Right lung (tissue), 10 donors: ENCODE measurements at places on chromosomes 2 and 18. TPM values are rescaled to one million over a fixed set of nuclear protein-coding genes. Genes with fewer than 3 reads are reported as not detected.

Gene LOXHD1
- 1.6 TPM for polyA plus RNA-seq

GRCh38 chr2:190674966-190675650, 26.2 kb downstream of the NAB1 start:
- no peak for DNase-seq

GRCh38 chr18:8142131-8142711, 467.0 kb upstream of the RAB12 start:
- no peak for DNase-seq

Gene SLC35F5
- polyA plus RNA-seq = 65.4 TPM

DNA sequence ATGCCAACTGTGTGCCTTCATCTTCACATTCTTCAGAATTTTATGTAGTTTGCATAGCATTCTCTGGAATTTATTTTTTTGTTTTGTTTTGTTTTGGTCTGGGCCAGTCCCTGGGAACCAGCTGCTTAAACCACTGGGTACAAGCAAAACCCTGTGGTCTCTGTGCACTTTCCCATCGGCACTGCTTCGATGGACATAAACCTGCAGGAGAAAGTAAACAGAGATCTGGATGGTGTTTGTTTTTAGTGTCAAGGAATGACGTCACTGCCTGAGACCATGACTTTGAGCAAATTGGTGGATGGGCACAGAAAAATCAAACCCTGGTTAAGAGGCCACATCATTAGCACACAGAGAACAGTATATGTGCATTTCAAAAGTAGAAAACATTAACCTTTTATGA, 64.7 kb upstream of the RASGRP3 start:
- no peak for DNase-seq

GRCh38 chr18:24530630-24531111, 70.2 kb downstream of the HRH4 start:
- DNase-seq = no peak

DNA sequence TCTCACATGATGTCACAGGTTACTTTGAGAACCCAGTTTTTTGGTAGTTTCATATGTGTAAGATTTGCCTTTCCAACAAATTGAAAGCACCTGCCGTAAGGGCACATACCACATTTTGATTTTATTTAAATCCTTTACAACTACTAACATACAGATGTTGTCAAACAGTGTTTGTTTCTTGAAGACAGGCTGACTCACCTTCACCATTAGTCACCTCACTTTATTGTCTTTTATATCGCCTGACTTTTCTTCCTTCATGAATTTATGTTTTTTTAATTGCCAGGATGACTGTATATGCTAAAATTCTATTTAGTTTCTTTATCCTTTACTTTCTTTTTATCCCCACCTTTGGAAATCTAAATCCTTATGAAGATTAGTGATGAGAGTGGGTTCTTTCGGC, 886.7 kb downstream of the SUCLG1 start:
- no peak for DNase-seq

Gene SOWAHC
- 10.2 TPM for polyA plus RNA-seq

DNA sequence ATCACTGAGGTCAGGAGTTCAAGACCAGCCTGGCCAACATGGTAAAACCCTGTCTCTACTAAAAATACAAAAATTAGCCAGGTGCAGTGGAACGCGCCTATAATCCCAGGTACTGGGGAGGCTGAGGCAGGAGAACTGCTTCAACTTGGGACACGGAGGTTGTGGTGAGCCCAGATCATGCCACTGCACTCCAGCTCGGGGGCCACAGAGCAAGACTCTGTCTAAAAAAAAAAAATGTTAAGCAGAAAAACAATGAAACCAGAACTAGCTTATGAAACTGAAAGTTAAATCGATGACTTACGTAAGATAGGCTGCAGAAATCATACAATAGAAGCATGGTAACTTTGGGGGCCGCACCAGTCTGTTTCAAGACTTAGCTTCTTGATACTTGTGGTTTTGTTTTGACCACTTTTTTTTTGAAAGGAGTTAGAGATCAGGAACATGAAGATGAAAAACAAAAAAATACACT, 6.2 kb upstream of the GPR155 start:
- no peak for DNase-seq

- no peak for DNase-seq
Measured at GRCh38 chr2:233404222-233404621, 49.9 kb downstream of the DGKD start.

- DNase-seq = no peak
Measured at GRCh38 chr18:51767293-51767692, 569.8 kb upstream of the MEX3C start.
